ENCODE measurements at places on chromosomes 16 and 17.

GRCh38 chr17:17062866-17063265 lies 20.6 kb downstream of the MPRIP start:
- peak; percentile 73 for DNase-seq

- DNase-seq: no peak
These were observed 5.1 kb downstream of the UBN1 start for GRCh38 chr16:4852221-4852872.

GRCh38 chr17:41324180-41325075 lies 8.9 kb upstream of the KRTAP17-1 start:
- DNase-seq: no peak

- DNase-seq: peak; percentile 37
These were observed 1151.9 kb upstream of the GOT2 start for GRCh38 chr16:59886021-59886420.

GRCh38 chr16:66933776-66934137 lies 445 bp downstream of the CIAO2B start:
- DNase-seq: no peak

- DNase-seq: no peak
These were observed 3.1 kb downstream of the SCNN1G start for GRCh38 chr16:23185656-23186055.

DNA sequence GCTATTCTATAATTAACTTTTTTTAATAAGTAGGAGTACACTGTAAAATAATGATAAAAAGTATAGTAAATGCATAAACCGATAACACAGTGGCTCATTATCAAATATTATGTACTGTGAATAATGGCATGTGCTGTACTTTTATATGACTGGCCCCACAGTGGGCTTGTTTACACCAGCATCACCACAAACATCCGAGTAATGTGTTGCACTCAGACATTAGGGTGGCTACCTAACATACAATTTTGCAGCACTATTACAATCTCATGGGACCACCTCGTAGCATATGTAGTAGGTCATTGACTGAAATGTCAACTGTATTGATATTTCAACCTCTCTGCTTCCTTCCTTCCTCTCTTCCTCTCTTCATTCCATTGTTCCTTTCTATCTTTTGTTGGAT lies 51.7 kb downstream of the TBX4 start:
- DNase-seq: no peak

- no peak for DNase-seq
These were observed 89.0 kb downstream of the SLC39A11 start for GRCh38 chr17:73003487-73003886.

- DNase-seq: no peak
These were observed 50.5 kb upstream of the CCL1 start for GRCh38 chr17:34413443-34414119.

- DNase-seq: no peak
These were observed 1.5 kb downstream of the GRIN2A start for GRCh38 chr16:10180771-10181163.

DNA sequence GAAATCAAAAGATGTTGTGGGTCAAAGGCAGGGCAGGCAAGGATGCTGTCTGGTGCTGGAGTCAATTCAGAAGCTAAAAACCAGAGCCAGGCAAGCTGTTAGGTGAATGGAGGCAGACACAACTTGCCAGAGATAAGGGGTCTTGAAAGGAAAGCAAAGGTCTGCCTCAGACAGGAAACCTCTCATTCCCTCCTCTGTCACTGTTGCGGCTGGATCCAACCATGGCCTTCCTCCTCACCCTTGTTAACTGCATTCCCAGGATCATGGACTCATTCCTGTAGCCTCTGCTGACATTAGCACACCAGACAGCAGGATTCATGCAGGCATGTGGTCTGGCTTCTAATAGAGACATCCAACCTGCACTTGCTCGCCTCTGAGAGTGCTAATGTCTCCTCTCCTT lies 186.7 kb upstream of the HS3ST3A1 start:
- no peak for DNase-seq

- peak; percentile 77 for DNase-seq
These were observed 30.3 kb downstream of the HMOX2 start for GRCh38 chr16:4506450-4506849.

DNA sequence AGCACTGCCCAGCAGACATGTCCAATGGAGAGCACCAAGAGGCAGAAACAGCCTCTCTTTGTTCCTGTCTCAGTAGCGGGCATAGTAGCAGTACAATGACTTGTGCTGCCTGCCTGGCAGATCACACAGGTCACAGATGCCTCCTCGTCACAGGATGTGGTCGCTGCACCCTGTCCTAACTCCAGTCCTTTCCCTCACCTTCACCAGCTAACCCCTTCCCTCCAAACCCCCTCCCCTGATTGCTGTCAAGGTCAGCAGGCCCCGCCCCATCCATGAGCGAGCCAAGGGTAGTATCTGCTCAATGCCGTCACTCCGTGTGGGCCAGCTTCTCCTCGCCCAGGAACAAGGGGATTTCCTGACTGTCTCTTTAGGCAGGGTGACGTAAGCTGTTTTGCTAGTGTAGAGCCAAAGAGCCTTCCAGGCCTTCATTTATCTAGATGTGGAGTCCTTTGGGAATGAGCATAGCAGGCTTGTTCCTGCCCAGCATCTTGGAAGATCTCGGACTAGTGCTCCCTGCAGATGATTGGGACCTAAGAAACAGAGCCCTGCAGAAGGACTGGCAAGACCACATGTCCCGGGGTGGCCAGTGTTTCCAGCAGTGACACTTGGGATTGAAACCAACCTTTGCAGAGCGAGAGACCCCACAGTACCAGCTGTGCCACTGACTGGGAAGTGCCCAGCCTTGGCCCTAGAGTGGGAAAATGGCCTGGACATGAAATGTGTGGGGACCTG lies 75.9 kb upstream of the TNRC6C start:
- no peak for DNase-seq

GRCh38 chr17:66426397-66427033 lies 124.1 kb downstream of the PRKCA start:
- no peak for DNase-seq

- DNase-seq: no peak
These were observed 26.7 kb downstream of the VAC14 start for GRCh38 chr16:70774261-70774660.

DNA sequence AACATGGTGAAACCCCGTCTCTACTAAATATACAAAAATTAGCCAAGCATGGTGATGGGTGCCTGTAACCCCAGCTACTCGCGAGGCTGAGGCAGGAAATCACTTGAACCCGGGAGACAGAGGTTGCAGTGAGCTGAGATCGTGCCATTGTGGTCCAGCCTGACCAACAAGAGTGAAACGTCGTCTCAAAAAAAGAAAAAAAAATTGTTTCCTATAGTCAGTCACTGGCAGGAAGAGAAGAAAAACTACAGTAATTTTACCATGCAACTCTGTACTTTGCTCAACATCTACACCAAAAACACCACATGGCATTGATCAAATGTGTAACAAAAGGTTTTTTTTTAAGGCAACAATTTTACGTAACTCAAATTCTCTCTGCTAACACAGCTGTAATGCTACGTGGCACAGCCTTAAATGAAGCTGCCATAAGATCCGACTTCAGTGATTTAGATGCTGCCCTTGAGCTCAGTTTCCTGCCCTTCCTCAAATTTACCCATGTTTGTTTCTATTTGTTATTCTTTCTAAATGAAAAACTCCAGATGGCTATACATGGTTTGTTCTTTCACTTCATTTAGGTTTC lies 40.2 kb downstream of the CNOT1 start:
- DNase-seq: no peak

- DNase-seq: no peak
These were observed 1.4 kb upstream of the TNRC6A start for GRCh38 chr16:24728011-24728410.

DNA sequence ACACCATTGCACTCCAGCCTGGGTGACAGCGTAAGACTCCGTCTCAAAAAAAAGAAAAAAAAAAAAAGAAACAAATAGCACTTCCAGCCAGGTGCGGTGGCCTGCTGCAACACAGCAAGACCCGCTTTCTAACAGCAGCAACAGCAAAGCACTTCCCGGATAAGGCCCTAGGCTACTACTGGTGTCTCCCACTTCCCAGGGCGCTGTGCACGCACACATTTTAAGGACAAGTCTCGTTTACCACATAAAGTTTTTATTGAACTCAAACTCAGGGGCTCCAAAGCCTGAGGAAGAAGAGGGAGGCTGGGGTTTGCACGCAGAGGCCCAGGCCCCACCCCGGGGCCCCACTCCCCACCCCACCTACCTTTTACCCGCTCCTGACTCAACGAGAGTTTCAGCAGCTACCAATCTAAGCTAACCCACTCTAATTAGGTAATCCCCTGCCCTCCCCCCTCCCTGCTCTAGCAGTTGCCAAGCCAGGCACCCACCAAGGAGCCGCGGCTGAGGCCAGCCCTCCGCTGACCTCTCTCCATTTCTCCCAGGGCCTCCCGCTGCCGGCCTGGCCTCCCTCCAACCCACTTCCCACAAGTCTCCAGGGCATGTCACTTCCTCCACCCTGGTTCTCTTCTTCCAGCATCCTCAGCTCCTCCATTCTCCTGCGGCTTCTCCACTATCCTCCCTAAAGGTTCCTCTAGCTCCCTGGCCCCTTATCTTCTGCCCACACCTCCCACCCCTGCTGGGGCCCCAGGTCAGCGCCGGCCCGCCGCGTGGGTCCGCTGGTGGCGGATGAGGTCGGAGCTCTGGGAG lies 2.4 kb downstream of the ZNF768 start:
- DNase-seq: no peak

DNA sequence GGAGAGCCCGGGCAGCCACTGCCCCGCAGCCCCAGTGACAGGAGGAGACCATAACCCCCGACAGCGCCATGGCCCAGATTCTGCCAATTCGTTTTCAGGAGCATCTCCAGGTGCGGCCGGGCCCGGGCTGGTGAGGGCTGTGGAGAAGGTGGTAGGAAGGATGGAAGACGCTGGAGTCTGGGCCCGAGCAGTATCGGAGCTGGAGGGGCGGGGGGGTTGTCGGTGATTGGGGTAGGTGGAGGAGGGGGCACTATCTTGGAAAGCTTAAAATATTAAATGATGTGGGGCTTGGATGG lies 317 bp downstream of the CLTC start:
- DNase-seq: no peak

DNA sequence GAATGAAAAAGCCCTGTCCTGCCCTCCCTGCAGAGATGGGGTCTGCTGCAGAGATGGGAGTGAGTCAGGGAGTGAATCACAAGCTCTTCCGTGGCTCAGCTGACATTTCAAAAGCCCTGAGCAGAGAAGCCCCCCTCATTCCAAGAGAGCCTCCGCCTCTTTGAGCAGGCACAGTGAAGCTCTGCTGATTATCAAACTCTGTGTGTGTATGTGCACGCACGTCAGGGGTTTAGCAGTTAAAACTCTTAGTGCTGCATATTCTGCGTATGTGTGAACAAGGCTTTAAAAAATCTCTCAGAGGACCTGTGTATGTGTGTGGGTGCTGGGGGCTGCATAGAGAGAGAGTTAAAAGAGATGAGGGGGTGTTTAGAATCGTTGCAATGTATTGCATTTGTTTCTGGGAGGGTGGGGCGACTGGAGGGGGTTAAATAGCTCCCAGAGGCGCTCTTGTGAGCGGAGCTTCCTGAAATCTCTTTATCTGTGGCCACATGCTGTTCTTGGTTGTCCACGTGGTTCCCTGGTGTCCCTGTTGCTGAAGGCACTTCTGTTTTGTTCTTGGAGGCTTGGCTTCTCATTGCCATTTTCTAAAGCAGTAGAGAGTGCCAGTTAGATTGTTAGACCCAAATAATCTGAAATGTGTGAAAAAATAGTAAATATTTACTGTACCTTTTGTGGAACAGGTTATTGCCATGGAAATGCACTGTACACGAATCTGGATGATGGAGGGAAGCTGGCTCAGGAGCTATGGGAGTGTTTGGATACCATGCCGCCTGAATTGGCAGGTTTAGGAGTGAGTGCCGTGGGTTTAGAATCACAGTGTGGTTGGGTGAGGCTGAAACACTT lies 116.6 kb downstream of the PRKCB start:
- DNase-seq: peak; percentile 29

- no peak for DNase-seq
These were observed 54.7 kb upstream of the PVALEF start for GRCh38 chr17:81110488-81111040.

DNA sequence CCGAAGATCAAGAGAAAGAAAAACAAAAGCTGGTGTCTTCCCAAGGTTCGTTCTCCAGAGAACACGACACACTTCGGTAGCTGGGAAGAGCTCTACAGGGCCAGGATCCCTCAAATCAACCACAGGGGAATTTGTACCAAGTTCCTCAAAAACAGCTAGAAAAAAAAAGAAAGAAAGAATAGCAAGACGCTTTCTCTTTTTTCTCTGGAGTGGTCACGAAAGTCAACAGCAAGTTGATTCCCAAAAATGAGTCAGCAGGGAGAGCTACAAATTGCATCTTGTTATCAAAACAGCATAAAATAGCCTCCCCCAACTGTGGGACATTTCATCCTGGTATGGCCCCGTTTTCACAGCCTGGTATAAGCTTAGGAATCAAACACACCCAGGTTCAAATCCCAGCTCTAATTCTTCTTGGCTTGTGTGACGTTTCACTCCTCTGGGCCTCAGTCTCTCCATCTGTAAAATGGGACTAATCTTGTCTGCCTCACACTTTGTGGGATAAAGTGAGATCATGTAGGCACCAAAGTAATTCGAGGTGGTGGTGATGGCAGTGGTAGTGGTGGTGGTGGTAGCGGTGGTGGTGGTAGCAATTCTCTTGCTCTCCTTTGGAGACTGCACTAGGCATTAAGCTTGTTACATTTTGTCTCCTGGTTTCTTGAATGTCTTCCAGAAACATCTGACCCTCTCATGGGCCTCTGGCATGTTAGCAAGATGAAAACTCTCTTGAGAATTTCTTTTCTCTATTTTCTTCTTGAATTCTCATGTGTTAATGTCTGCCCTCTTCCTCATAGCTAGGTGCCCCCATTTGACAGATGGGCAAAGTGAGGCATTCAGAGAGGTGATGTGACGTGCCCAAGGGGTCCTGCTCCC lies 988 bp upstream of the IL21R start:
- DNase-seq: no peak

DNA sequence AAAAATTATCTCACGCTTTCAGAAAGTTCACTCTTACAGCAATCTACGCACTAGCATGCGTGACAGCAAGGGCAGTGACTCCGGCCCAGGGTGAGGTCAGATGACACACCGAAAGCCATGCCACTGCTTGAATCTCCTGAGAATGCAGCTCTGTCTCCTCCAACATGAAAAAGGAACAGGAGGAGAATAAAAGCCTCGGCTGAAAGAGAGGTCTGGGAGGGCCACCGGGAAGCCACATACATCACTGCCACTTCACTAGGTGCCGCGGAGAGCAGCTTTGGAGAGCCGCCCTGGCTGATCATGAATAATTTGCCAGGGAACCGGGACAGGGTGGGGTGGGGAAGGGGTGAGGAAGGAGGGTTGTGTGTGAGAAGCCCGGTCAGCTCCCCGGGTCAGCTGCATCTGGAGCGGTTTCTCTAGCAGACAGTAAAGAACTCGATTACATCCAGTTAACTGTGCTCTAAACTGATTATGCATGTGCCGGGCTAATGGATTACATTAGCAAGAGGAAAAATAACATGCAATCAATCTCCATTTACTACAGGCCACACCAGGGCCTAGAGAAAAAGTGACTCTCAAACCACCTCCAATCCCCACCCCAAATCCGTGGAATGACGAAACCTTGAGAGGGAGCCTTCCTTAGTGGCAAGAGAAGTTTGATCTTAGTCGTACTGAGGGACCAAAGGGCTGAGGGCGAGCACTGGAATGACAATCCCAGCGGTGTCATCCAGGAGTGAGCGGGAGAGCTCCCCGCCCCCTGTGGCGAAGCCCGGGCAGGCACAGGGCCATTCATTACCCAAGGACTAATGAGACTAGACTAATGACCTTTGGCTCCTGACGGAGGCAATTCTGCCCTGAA lies 100.3 kb downstream of the ZFHX3 start:
- DNase-seq: no peak

All from tibial artery (tissue), 4 donors.